Osteocyte (in vitro differentiated cells): ENCODE measurements at places on chromosomes 2 and 18. TPM values are rescaled to one million over a fixed set of nuclear protein-coding genes. Genes with fewer than 3 reads are reported as not detected.

ZC3H8 gene
- 7.4 and 9.9 TPM in 2 replicates for total RNA-seq

CNTNAP5 gene
- total RNA-seq: not detected in 2 replicates

- no peak for DNase-seq
These were observed 66.8 kb upstream of the FOSL2 start for GRCh38 chr2:28325567-28326468.

- no peak for DNase-seq
These were observed 334.5 kb upstream of the CDH2 start for GRCh38 chr18:28511413-28511821.
